ENCODE measurements at places on chromosomes 1 and 21.
A peak's percentile ranks its signal among the peaks of the same experiment; 100 is the strongest.

GRCh38 chr1:189496768-189497167, 980.9 kb downstream of the BRINP3 start:
- DNase-seq, result no peak

GRCh38 chr1:156944268-156944667, 23.8 kb downstream of the LRRC71 start:
- no peak for DNase-seq

DNA sequence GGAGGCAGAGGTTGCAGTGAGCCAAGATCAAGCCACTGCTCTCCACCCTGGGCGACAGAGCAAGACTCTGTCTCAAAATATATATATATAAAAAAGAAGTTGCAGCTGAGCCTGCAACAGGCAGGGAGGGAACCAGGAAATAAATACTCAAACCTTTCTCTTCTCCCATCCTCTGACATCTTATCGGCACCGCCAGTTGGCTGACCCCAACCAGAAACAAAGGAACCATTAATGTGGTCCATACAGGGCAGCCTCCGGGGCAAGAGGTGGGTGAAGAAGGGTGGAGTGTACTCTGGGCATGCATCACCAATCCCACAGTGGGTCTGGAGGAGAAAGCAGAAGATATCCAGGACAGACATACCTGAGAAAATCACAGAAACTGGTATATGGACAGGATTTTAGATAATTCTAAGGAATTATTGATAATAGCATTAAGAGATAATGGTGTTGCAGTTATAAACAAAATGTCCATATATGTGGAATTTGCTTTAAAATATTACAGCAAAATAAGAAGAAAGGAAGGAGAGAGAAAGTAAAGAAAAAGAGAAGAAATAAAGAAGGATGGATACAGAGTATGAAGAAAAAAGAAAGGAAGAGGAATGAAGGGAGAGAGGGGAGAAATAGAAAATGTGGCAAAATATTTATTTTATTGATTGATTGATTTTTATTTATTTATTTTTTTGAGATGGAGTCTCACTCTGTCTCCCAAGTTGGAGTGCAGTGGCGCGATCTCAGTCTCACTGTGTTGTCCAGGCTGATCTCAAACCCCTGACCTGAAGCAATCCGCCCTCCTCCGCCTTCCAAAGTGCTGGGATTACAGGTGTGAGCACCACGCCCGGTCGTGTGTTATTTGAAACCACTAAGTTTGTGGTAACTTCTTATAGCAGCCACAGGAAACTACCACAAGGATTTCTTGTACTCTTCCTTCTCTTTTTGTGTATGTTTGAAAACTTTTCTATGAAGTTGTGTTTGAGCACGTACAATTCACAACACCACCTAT, 4.1 kb upstream of the PTAFR start:
- no peak for DNase-seq

- DNase-seq, result no peak
Measured at GRCh38 chr1:66540434-66541032, 6.6 kb downstream of the SGIP1 start.

GRCh38 chr1:167629681-167630567, at the start of gene RCSD1:
Gene RCSD1 (plus strand): TSS chr1:167630232. CDS start chr1:167630424, 192 bp downstream.
- DNase-seq, result no peak

- DNase-seq, result no peak
Measured at GRCh38 chr1:36520771-36521420, 38.2 kb upstream of the CSF3R start.

DNA sequence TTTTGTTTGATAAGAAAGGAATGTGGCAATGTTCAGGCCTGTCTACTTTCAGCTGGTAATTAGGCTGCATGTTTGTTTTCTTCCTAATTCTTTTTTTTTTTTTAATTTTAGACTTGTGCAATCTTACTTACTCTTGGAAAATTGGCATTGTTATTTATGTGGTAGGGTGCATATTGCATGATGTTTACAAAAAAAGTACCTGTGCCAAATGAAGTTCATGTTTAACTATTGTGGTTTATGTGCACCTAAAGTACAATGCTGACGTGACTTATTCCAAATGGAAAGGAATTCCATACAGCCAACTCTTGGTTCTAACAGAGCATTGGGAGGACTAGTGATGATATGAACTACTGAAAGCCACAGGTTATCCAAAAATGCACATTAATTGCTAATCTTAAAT, 51.0 kb downstream of the KCNK2 start:
- no peak for DNase-seq

- DNase-seq, result peak; percentile 15
Measured at GRCh38 chr1:8680664-8681650, 136.5 kb downstream of the RERE start.

- DNase-seq, result no peak
Measured at GRCh38 chr1:5918275-5918649, 74.0 kb downstream of the NPHP4 start.

DNA sequence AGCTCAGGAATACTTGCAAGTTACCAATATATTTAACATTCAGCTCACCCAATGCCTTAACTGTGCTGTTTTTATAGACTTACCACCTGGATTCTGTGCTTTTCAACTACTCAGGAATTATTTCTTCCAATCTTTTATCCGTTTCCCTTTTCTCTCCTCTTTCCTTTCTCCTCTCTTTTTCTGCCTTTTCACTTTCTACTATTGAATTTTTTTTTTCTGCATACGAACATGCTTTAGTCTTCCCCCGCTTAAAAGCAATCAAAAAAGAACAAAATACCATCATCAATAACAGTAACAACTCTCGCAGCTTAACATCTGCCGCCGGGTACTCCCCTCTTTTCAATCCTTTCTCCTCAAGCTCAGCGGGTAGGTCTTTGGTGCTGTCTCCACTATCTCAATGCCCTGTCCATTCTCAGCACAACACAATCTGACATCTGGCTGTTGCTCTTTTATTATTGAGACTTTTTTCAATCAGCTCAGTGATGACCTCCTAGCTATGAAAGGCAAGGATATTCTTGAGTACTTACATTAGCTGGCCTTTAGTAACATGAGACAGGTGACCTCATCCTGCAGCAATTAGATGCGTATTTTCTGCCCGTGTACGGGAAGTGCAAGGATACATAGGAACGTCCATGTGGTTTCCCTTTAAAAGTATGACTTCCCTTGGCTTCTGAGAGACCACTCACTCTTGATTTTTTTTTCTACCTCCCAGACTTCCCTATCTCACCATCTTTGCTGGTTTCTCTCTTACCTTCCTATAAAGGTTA, 40.2 kb upstream of the SIPA1L2 start:
- no peak for DNase-seq

GRCh38 chr1:75522389-75522788, 88.5 kb downstream of the SLC44A5 start:
- DNase-seq, result no peak

DNA sequence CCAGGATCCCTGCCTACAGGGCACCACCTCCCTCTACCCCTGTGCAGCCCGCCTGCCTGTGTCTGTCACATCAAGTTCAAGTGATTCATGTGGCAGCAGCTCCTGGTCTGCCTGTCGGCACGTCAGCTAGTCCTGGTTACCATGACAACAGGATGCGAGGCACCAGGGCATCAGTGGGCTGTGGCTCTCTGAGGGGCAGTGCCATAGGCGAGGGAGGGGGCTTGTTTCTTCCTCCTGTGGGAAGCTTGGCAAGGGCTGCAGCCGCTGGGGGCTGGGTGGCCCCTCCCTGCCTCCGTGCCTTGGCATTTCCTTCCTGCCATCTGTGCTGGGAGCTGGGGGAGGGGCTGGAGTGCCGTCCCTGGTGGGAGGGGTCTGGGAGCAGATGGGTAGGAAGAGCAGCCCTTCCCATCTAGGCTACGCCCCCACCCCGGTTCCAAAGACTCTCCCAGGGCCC, 43.1 kb downstream of the FOXO6 start:
- DNase-seq, result peak; percentile 94

DNA sequence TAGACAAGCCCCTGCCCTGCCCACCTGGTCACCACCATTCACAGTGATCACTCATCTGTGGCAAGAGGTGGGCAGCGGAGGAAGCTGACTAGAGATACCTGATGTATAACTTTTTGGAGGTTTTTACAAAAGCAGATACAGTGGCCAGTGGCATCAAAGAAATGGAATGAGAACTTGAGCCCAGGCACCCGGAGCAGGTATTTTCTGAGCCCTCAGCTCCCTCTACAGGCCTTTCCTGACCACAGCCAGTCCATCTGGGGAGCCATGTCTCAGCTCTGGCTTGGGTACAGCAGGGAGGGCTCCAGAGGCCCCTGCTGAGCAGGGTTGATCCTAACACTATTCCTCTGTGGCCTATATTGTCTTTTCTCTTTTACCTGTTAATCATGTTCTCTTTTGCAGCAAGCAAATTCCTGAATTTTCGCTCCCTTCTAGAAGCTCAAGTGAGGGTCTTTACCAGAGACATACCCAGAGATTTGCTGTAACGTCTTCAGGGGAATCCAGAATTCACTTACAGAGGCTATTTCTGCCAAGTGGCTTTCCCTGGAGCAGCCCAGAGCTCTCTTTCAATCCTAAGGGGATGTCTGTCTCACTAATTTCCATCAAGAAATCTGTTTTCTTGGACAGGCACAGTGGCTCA, 27.3 kb downstream of the GPR157 start:
- no peak for DNase-seq

- DNase-seq, result peak; percentile 92
Measured at GRCh38 chr1:38512789-38513188, 346.8 kb downstream of the RRAGC start.

DNA sequence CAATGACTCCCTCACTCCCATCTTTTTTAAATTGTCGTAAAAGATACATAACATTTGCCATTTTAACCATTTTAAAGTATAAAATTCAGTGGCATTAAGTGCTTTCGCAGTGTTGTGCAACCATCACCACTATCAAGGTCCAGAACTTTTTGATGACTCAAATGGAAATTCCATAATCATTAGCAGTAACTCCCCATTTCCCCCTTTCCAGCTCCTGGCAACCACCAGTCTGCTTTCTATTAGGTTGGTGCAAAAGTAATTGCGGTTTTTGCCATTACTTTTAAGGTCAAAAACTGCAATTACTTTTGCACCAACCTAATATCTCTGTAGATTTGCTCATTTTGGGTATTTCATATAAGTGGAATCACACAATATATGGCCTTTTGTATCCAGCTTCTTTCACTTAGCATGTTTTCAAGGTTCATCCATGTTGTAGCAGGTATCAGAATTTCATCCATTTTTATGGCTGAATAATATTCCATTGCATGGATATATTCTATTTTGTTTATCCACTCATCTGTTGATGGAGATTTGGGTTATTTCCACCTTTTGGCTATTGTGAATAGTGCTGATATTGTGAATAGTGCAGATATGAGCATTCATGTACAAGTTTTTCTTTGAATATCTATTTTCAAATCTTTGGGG, 159.7 kb downstream of the HIVEP3 start:
- no peak for DNase-seq

DNA sequence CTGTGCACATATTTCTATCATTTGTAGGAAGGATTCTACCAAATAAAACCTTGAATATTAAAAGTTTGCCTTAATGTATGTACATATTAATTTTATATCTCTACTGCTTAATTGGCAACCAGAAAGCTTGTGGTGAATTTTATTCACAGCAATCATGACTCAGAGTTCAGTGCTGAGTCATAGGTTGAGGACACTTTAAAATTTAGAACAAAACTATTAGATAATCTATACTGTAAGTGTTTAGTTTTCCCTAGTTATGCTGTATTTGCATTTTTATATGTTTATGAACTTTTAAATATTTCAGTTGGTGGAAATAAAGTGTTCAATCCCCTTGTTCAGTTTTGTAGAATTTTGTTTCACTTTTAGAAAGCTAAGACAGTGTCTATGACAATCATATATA, 841.5 kb downstream of the KCNT2 start:
- no peak for DNase-seq

Measured in NCI-H1105 (cell line).